ENCODE measurements at places on chromosomes 16 and 17. TPM values are rescaled to one million over a fixed set of nuclear protein-coding genes. Genes with fewer than 3 reads are reported as not detected.
A peak's percentile ranks its signal among the peaks of the same experiment; 100 is the strongest.

GRCh38 chr17:7183433-7184090, 4.4 kb upstream of the ASGR1 start:
- H3K27me3 ChIP-seq, result peaks cover 12% of the 10 kb centered on the region
- no peaks in the 10 kb centered on the region for H3K36me3 ChIP-seq
- peak overlapping the region; percentile 52 for H3K27ac ChIP-seq
- peak overlapping the region; percentile 26 for H3K4me3 ChIP-seq

DNA sequence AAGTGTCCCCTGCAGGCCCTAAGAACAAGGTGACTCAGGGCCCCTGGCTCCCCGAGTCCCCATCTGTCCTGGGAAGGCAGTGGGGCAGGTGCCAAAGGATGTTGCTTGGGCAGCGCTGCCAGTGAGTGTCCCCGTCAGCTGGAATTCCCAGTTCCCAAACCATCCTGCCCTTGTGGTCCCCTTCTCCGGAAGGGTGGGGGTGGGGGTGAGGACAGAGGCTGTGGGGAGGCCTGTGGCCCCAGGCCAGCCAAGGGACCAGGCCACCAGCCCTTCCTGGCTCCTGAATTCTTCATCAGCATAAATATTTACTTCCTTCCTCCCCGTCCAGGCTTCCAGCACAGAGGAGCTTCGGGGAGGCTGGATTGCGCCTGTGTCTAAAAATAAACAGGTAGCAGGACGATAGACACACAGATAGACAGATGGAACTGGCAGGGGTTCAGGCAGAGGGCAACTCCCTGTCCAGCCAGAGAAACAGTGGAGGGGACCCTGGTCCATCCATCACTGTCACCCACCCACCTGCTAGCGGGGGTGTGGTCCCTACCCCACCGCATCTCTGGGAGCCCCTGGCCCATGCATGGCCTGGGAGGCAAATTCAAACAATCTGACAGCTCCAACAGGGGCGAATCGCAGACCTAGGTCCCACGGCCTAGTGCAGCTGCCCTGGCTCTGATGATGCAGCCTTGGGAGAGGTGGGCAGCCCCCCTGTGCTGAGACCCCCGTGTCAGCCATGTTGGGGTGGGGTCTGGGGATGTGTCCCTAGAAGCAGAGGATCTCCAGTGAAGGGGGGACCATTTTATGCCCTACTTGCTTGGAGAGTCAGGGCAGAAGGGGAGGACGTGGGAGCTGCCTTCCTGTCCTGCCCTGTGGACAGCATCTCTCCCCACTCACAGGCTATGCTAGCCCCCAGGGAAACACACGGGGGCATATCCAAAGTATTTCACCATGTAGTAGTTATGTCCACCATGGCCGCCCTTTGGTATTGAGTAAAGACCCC, 13.2 kb downstream of the GLIS2 start:
- peaks cover 8% of the 10 kb centered on the region for H3K4me1 ChIP-seq
- no peak overlapping the region for H3K27ac ChIP-seq
- DNase-seq, result no peak

DNA sequence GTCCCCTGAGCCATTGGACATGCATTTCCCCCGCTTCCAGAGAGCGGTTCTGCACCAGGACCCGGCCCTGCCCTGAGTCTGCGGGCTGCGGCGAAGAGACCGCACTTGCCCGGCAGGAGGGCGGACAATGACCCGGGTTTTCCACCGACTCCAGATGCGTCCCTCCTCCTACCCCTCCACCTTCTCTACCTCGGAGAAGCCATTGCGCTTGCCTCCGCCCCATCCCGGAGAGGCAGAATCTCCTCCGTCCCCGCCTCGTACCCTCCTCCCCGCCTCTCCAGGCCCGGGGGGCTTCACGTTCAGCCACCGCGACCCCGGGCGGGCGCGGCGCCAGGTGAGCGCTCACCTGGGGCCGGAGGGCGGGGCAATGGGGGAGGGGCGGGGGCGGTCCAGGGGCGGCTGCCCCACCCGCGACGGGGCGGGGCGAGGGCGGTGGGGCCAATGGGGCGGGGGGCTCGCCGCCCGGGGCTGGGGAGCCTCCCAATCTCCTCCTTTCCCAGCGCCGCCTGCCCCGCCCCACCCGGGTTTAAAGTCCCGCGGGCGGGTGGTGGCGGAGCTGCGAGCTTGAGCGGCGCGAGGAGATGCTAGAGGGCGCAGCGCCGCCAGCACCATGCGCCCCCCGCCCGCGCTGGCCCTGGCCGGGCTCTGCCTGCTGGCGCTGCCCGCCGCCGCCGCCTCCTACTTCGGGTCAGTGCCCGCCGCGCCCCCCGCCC, at the start of gene WNT9B:
TSS of gene WNT9B (plus strand) at position 555 of the 713 bp plus-strand sequence. CDS start at position 611, 56 bp downstream.
- no peak within 1 kb of the TSS for H3K27ac ChIP-seq
- peaks cover 100% of the 10 kb centered on the region for H3K27me3 ChIP-seq
- H3K4me3 ChIP-seq, result peak within 1 kb of the TSS; percentile 67
- H3K36me3 ChIP-seq, result peaks cover 14% of the 10 kb centered on the region
- peak; percentile 64 for DNase-seq
- H3K4me1 ChIP-seq, result peaks cover 9% of the 10 kb centered on the region

- no peaks in the 10 kb centered on the region for H3K36me3 ChIP-seq
- H3K27ac ChIP-seq, result no peak overlapping the region
Measured at GRCh38 chr17:55524440-55525220, 13.4 kb upstream of the SMIM36 start.

Gene OR3A3
- not detected for total RNA-seq

Gene ZG16B
- 15.5 TPM for total RNA-seq
